EL (cell line): ENCODE measurements at places on chromosomes 7 and 10.

- no peak for DNase-seq
Observed at GRCh38 chr7:94277236-94277635, 117.5 kb upstream of the COL1A2 start.

GRCh38 chr10:56973766-56974165 lies 612.7 kb upstream of the ZWINT start:
- no peak for DNase-seq

GRCh38 chr7:17039372-17039771 lies 157.6 kb upstream of the AGR3 start:
- DNase-seq, result no peak

- no peak for DNase-seq
Observed at GRCh38 chr7:95508780-95509179, 23.0 kb downstream of the ASB4 start.

DNA sequence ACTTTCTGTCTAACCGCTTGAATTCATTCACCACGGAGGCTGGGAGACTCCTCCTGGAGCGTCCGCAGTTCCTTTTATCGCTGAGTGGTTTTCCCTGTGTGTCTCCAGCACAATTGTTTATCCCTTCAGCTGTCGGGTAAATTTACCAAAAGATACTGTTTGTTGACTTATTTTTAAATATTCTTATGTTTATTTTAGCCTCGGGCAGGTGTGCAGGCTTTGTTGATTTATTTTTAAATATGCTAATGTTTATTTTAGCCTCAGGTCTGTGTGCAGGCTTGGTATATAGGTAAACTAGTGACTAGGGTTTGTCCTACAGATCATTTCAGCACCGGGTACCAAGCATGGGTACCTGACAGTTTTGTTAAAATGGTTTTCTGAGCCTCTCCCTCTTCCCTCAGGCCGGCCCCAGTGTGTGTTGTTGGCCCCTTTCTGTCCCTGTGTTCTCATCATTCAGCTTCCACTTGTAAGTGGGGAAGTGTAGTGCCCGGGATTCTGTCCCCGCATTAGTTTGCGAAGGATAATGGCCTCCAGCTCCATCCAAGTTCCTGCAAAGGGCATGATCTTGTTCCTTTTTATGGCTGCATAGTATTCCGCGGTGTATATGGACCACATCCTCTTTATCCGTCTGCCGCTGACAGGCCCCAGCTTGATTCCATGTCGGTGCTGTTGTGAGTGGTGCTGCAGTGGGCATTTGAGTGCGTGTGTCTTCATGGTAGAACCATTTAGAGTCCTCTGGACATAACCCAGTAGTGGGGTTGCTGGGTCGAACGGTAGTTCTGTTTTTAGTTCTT lies 5.3 kb downstream of the GET4 start:
- DNase-seq, result no peak
